Stimulated activated CD4-positive, alpha-beta T cell treated with anti-CD3 and anti-CD28 coated beads, Interleukin-1b, Interleukin-23, amount 100 ng/mL, for 24 hours (primary cell): ENCODE measurements at places on chromosomes 3 and 15.

GRCh38 chr3:141227752-141228151 lies 3.9 kb upstream of the PXYLP1 start:
- no peak for DNase-seq

DNA sequence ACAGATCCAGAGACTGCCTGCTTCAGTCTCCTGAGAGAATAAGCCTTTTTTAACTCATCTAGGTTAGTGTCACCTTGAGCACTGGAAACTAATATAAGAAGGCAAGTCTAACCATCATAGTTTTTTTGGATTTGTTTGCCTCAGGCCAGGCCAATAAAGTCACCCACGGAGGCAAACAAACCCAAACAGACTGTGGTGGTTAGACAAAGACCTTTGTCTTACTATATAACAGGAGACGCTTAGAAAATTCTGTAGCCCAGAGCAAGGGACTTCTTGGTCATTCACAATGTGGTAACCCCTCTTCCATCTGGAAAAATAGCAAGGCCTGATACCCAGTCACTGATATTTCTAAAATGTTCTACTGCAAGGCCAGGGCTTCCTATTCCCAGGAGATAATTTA lies 45.3 kb upstream of the PPP2R3A start:
- no peak for DNase-seq

DNA sequence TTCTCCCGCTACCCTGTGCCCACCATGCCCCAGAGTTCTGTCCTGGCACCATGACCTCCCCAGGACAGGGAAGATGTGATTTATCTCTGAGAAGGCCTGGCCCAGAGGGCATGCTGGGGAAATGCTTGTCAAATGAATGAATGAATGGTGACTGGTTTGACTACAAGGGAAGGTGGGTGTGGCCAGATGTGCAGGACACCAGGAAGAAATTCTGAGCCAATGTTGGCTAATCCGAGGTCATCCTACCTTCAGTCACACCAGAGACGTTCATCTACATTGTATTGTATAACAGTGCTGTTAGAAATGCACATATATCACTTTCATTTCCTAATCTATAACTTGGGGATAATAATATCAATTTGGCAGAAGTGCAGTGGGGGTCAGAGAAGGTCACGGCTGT lies 138.4 kb downstream of the FAM43A start:
- no peak for DNase-seq

DNA sequence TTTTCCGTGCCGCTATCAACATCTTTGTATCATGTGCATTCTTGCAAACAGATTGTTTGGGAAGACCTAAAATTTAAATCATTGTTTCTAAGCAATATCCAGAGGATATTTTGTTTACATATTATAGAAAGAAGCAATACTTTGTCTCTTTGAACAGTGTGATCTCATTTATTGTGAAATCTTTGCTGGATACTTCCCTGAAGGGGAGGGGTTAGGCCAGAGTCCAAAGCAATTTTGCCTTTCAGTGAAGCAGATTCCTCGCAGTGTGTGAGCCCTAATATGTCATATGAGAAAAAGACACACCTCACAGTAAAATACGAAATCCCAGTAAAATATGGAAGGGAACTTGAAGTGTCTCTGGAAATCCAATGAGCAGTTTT lies 158.7 kb upstream of the SLCO3A1 start:
- no peak for DNase-seq

- no peak for DNase-seq
These were observed 87.6 kb downstream of the RYK start for GRCh38 chr3:134163096-134163495.

DNA sequence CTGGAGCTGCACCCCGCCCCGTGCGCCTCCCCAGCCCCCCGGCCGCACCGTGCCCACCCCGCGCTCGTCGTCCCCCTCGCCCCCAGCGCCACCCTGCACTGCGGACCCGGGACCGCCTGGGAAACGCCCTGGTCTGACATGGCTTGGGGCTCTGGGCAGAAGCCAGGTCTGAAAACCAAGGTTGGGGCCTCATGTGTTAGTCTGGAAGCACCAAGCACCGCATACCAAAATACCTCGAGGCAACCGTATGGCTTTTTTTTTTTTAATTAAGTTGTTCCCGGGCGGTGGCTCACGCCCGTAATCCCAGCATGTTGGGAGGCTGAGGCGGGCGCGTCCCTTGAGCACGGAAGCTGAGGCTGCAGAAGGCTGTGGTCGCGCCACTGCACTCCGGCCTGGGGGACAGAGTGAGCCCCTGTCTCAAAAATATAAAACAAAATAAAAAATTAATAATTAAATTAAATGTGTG lies 91.5 kb upstream of the CHD2 start:
- no peak for DNase-seq

DNA sequence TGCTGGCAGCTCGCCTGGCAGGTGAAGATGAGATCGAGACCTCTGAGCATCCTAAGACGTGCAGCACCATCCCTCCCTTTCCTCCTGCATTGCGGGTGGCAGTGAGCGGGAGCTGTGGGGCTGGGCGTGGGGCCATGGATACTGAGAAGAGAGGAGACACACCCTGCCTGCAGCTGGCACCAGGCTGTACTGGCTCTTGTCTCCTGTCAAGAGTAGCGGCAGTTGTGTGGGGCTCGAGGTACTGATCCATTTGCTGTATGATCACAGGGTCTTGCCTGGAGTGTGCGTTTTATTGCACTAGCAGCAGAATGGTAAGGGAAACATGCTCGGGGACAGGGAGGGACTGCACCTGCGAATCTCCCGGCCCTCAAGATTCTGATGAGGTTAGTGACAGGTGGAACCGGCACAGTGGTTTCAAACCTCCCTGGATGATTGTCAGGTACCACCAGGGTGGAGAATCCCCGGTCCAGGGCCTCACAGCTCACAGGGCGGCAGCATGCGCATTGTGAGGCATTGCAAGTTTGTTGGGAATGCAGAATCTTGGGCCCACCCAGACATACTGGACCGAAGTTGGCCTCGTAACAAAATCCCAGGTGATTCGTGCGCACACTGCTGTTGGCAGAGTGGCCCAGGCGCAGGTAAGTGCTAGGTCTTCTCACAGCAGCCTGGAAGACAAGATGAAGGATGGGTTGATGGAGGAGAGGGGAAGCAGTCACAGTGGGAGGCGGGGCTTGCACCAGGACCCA lies 14.1 kb downstream of the SYNM start:
- no peak for DNase-seq

DNA sequence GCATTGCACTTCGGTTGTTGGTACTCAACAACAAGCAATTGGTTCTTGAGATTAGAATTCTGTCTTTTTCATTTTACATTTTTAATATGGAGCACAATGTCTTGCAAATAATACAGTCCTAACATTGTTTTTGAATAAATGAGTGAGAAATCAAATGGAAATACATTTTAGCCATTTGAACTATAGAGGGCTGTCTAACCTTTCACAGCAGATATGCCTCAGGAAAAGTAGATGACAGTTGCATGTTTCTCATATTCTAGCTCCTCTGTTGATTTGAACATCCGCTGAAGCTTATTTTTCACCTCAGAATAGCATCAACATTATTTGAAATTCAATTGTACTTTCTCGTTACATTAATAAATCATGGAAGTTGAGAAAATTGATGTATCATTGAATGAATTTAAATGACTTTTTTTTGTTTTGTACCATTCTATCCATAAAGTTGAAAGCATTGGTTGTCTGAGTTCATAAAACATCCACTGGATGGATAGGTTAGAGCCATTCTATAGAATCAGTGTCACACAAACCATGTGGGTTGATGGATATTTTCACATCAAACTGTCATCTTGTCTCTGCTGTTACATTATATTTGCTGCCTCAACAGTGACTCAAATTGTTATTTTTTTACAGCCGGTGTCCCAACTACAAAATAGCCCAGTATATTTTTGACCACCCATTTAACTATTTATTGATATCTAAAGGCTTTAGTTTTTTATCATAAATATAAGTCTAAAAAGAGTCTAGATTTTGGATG lies 928.3 kb downstream of the NSUN3 start:
- no peak for DNase-seq

- no peak for DNase-seq
These were observed 213.8 kb downstream of the SI start for GRCh38 chr3:164864454-164864853.

DNA sequence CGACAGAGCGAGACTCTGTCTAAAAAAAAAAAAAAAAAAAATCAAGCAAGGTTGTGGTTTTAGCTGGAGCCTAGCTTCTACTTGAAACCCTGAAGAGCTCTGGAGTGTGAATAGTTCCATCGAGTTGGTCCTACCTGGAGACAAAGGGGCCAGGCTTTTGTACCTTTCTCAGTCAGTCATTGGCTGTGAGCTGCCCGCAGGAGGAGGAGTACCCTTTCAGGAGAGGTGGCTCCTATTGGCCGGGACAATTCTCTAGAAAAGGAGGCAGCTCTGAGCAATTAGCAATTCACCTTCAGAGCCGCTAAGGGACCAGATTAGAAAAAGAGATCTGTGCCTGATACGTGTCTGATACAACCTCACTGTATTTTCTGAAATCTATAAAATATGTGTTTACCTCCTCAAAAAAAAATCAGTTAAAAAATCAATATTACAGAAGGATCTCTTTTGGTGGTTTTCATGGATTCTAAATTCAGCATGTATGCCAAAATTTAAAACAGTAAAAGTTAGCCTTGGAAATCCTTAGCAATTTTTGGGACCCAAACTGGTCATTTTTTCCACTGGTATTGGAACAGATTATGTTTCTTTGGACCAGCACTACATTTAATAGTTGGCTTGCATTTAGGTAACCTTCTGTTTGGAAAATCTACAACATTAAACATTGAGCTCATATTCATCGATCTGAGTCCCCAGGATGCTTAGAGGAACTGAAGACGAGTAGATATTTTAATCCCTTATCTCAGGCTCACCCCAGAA lies 29.7 kb upstream of the PDCD6IP start:
- DNase-seq, result no peak

DNA sequence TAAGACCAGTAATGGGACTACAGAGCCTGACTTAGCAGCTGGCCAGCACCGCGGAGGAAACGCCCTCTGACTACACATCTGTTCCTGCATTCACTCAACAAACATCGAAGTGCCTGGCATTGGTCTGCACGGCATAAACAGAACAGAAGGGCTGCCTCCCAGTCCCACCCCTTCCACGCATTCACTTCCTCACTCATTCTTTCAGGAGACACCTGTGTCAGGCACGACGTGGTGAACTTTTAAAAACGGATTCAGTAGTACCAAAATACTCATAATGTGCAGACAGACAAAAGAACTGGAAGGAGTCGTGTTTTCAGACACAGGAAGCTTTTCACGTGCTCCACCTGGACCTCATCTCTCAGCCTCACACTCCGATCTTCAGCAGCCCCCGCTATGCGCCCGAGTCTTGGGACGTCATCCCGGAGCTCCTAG lies 123.3 kb downstream of the XXYLT1 start:
- no peak for DNase-seq

- DNase-seq, result no peak
These were observed 33.4 kb downstream of the LRRK1 start for GRCh38 chr15:100952566-100952965.
